T-helper 17 cell (primary cell): ENCODE measurements at places on chromosomes 5 and 9.

- DNase-seq, result no peak
These were observed 369.9 kb downstream of the EFNA5 start for GRCh38 chr5:107300721-107301327.

DNA sequence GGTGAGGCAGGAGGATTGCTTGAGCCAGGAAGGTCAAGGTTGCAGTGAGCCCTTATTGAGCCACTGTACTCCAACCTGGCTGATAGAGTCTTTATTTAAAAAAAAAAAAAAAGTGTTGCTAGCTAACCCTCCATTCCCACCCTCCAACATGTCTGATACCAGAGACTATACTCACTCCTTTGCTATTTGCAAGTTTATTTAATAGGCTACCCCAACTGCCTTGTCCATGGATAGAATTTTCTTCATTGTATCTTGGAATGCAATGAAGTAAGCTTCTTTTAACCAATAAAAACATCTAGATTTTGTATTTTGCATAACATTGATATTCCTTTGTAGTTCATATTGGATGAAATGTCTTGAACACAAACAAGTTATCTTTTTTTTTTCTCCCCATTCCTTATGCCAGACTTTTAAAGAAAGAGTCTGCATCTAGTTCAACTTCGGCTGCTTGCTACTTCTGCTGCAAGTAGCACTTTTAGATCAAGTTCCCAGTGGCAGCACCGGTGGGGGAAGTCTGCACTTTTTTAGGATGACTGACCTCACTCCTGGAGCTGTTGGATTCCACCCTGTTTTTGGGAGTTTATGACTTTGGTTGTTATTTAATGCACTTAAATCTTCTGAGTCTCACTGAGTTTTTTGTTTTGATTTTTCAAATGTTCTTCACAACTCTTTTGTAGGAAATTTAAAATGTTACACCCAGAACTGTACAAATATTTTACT lies 112.5 kb downstream of the UHRF2 start:
- DNase-seq, result no peak

DNA sequence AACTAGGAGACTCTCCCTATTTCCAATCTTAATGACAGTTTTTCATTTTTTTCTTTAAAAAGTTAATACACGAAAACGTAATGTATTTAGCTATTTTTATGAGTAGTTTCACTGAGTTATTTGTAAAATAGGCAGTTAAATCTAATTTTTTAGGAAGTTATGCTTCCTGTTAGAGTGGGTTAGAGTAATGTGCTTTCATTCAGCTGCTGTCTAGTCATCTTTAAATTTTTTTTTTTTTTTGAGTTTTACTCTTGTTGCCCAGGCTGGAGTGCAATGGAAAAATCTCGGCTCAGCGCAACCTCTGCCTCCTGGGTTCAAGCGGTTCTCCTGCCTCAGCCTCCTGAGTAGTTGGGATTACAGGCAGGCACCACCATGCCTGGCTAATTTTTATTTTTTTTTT lies 34.0 kb downstream of the CDC42SE2 start:
- DNase-seq, result no peak

GRCh38 chr5:95384485-95385213 lies 6.5 kb upstream of the FAM81B start:
- no peak for DNase-seq

- DNase-seq, result no peak
These were observed 97.6 kb downstream of the MTX3 start for GRCh38 chr5:79893485-79893884.

- DNase-seq, result no peak
These were observed 9.3 kb downstream of the TLE1 start for GRCh38 chr9:81680006-81680405.

DNA sequence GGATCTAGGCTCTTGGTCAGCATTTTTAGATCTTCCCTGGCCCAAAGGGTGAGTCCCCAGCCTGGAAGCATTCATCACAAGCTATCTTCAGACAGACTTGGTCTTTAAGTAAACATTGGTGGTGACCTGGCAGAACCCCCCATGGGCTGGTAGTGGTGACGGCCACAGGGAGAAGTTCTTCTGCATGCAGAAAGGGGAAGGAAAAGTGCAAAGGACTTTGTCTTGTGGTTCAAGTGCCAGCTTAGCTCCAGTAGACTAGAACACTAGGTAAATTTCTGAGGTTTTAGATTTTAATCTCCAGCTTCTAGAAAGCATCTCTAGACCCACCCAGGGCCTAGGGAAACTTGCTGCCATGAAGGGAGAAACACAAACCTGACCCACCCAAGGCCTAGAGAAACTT lies 584.0 kb downstream of the CHSY3 start:
- DNase-seq, result no peak

- peak; percentile 1 for DNase-seq
These were observed 14.2 kb downstream of the LPCAT1 start for GRCh38 chr5:1509346-1510085.

DNA sequence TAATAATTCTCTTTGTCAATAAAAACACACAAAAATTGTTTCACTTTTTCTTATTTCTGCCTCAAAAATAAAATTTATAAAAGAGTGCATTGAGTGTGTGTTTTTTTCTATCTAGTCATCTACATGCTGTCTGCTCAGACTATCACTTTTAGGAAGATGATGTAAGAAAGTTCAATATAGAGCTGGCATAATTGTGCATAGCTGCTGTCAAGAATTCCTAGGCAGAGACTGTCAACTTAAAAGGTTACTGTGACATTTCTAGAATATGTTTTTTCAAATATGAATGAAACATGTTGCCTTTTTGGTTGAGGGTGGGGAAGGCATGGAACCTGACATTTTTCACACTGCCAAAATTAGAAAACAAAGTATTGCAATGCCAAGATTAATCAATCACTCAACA lies 172.3 kb downstream of the CDH10 start:
- DNase-seq, result no peak

DNA sequence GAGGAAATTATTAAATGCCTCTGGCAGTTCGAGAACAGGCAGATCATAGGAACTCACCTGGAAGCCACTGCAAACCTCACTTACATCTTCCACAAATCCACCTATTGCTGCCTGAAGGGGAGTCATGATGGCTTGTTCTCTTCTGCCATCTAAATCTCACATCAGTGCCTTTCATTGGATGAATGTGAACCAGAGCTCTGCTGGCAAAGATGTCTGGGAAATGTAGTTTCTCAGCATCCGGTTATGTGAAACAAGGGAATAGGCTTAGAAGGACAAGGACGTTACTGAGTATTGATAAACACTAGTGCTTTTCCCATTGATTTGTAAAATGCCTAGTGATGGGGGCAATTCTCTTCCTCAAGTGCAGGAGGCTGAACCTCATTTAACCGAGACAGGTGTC lies 483.3 kb downstream of the ARHGEF28 start:
- no peak for DNase-seq

GRCh38 chr9:93677641-93678136 lies 101.3 kb downstream of the PHF2 start:
- no peak for DNase-seq

- DNase-seq, result no peak
These were observed 44.6 kb upstream of the SEMA4D start for GRCh38 chr9:89542401-89543021.

DNA sequence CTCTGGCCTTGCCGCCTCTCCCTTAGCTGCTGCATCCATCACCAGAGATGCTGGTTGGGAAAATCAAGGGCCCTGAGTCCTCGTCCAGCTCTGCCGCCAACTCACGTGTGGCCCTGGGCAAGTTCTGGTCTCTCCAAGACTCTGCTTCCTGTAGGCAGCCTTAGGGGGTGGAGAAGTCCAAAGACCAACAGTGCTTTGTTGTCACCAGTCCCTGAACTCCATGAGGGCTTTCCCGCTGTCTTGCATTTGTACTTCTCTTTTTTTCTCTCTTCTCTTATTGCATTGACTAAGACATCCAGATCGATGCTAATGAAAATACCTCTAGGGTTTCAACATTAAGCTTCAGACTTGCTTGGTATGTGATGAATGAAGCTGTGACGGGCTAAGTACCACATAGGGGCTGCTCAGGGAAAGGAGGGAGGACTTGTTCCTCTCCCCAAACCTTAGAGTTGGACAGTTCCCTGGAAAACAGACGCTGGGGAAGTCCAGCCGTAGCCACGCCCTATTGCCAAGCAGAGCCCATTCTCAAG lies 63.7 kb upstream of the STXBP1 start:
- DNase-seq, result no peak

DNA sequence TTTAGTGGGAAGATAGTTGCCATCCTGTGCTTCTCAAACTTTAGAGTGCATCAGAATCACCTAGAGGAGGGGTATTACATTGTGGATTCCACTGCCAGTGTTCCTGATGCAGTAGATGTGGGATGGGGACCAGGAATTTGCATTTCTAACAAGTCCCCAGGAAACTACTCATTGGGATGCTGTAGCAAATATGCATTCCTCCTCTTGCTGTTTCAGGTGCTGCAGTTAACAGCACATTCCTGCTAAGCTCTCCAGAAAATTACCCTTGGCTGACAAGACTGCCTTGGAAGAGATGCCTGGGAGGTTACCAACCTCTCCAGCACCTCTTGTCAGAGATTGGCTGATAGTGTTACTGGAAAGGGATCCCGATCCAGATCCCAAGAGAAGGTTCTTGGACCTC lies 270.5 kb downstream of the OSTF1 start:
- no peak for DNase-seq

GRCh38 chr5:179806250-179807048 lies at the start of gene MGAT4B:
Gene MGAT4B, minus strand, starts transcription at chr5:179806866. Its CDS starts 283 bp downstream, at chr5:179806583.
- DNase-seq, result peak; percentile 55

DNA sequence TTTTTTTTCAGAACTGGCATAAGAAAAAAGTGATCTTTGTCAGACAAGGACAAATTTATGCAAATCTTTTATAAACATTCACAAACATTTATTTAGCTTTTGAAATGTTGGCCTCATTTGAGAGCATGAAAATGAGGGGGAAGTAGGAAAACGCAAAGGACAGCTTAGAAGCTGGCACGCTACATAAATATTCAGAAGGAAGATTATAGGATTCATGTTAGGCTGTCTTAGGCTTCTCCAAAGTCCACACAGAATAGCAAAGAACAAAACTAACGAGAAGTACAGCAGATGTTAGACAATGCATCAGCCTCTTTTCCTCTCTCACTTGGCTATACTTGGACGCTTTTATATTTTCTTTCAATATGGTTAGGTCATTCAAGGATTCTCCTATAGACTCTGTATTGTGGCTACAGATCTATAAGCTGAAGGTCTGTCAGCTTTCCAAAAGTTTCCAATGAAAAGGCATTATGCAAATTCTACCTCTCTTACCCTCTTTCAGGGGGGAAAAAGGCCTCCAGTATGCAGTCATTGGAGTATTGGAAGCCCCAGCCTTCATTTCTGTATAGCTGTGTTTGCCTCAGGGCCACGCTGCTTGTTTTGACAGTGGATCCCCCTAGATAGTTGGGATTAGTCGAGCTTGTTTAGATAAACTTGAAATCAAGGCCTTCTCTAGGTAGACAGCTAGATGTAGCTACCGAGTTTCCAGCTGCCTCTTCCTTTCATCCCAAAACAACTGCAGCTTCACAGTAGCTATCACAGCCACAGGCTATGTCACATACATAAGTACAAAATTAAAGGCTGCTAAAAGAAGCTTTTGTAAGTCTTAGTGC lies 153.0 kb downstream of the DENND1A start:
- no peak for DNase-seq

GRCh38 chr5:78273436-78273835 lies 21.1 kb downstream of the AP3B1 start:
- no peak for DNase-seq

- no peak for DNase-seq
These were observed 9.7 kb upstream of the RXRA start for GRCh38 chr9:134316449-134317160.

DNA sequence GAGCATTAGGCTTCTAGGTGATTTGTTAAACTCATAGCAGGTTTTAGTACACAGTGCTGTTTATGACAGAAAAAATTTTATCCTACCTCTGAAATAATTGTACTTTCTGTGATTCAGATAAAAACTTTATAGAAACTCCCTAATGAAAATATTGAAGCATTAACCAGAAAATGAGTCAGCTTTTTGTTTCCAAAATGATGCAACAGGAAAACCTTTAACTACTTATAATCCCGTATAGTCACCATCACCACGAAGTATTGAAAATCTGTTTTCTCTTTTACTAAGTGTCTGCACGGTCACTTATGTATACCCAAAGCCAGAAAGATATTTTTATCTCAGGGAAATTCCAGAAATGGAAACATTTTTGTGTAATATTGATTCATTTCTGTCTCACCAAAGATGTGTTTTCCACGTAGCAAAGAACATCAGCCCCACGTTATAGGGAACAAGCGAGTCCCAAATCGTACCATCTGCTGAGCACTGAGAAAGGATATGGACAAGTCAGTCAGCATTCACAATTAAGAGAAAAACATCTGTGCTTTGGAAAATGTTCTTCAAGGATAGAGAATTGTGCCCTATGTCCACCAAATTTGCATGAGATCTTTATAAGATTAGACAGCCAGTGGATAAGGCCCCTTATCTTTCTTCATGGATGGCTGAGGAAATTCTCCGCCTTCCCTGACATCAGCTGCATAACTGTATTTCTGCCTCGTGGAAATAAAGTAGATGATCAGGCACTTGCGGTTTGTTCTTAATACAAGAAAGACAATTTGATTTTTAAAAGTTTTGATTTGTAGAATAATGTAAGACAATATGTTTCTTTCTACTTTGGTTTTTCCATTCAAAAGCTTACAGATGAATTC lies 41.9 kb downstream of the TNFAIP8 start:
- DNase-seq, result no peak

DNA sequence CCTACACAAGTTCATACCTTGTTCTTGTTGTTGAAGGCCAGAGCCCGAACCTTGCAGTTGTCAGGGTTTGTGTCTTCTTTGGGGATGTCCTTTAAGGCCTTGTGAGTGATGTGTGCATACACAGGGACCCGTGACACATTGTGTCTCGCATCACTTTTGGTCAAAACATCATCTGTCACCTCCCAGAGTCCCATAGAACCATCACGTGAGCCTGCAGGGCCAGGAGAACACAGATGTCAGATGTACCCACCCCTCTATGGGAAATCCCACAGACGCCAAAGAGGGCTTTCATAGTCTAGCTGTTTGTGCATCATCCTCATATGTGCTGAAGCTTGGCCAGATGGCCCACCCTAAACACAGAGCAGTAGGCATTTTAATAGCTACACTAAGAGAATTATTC lies 28.2 kb downstream of the DCAF12 start:
- DNase-seq, result no peak

DNA sequence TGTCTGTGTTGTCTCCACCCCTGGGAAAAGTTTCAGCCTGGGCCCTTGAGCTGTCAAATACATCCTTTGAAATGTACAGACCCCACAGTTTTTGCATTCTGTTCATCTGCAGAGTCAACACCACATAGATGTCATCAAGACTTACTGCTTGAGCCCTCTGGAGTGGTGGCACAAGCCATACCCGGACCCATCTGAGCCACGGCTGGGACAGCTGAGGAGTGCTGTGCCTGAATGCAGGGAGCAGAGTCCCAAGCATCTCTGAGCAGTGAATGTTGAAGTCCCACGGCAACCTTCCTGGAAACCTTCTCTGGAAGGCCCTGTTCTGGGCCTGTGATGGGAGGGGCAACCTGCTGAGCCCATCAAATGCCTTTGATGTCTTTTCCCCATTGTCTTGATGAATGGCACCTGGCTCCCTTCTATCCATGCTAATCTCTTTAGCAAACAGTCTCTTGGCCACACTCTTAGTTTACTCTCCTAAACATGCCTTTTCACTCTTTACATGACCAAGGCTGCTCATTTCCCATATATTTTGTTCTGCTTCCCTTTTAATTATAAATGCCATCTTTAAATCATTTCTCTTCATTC lies 92.5 kb downstream of the ATPSCKMT start:
- DNase-seq, result no peak
